Stimulated activated CD8-positive, alpha-beta memory T cell treated with anti-CD3 and anti-CD28 coated beads, Interleukin-2, amount 100 ng/mL, for 1 hour (primary cell): ENCODE measurements at places on chromosomes 6 and 20.

GRCh38 chr6:131124336-131125071, 10.8 kb upstream of the AKAP7 start:
- no peak for DNase-seq

GRCh38 chr20:31693987-31694661, 28.5 kb downstream of the BCL2L1 start:
- no peak for DNase-seq

DNA sequence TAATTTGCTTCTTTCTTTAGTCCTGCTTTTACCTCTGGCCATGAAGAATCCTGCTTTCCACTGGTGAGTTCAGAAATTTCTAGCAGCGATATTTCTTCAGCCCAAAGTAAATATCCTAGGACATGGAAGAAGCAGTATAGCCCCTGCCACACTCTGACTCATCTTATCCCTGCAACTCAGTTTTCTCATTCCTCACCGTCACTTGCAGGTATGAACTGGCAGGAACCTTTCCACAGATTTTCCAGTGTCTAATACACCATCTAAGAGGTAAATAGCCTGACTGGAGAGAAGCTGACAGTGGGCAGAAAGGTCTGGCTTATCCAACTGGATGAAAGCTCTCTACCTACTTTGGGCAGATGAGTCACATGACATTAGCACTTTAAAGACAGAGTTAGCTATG, 816.7 kb upstream of the FLRT3 start:
- no peak for DNase-seq

DNA sequence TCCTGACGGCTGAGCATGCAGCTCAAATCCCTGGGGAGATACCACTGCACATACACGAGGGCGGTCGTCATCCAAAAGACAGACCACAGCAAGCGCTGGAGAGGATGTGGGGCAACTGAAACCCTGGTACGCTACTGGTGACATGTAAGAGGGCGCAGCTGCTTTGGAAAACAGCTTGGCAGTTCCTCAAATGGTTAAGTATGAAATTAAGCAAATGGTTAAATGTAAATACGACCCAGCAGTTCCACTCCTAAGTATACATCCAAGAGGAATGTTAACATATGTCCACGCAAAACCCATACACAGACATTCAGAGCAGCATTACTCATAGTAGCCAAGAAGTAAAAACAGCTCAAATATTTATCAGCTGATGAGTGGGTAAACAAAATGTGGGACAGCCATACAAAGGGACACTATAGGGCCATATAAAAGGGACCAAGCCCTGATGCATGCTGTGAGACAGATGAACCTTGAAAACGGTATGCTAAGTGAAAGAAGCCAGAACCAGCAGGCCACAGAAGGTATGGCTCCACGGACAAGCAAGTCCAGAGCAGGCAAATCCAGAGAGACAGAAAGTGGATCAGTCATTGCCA, 38.5 kb downstream of the RIPOR3 start:
- DNase-seq: no peak

GRCh38 chr20:2005831-2006426, 12.1 kb upstream of the PDYN start:
- DNase-seq: peak; percentile 33

- DNase-seq: no peak
These were observed 25.3 kb downstream of the CASS4 start for GRCh38 chr20:56437196-56437960.

GRCh38 chr6:162119341-162119740, 608.2 kb downstream of the PRKN start:
- DNase-seq: no peak

DNA sequence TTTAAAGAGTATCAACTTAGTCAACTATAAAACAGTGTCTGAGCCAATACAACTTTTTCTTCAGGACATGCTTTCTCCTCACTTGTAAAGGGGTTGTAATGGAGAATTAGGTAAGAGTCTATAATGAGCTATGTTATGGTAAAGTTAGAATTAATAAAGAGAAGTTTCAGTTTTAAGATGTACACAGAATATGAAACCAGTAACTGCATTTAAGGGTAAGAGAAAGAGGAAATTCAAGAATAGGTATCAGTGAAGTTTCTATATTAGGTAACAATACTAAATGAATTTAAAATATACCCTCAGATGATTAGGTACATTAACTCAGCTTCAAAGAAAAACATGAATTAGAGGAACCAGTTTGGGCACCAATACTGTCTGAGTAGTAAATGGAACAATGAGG, 1444.3 kb upstream of the ADGRB3 start:
- DNase-seq: no peak

DNA sequence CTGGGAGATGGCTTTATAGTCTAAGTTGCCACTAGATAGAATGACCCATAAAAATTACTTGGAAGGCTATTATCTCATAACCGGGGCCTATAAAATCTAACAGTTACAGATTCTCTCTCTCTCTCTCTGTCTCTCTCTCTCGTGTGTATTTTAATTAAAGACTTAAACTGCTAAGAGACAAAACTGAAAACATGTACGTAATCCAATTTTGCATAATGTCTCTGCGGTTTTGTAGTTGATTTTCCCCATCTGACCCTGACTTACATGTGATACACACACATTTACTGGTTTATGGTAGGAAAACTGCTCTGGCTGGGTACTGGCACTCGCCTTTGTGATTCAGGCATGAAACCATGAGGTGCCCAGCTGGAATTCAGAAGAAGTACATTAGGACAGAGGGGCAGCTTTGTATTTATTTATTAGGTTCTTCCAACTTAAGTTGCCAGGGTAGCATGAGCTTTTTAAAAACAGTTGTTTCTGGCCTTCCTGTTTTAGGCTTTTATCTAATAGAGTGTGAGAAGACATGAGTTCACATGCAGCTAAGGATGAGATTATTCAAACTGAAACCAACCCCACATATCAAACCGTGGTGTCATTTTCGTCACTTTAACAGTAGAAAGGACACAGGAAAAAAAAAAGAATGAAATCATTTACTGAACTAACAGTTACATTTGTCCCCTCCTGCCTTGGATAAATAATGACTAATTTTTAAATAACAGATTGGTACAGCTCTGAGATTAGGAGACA, 182.5 kb downstream of the GMPR start:
- DNase-seq: no peak

GRCh38 chr6:99393366-99393697, 663 bp downstream of the COQ3 start:
- no peak for DNase-seq

DNA sequence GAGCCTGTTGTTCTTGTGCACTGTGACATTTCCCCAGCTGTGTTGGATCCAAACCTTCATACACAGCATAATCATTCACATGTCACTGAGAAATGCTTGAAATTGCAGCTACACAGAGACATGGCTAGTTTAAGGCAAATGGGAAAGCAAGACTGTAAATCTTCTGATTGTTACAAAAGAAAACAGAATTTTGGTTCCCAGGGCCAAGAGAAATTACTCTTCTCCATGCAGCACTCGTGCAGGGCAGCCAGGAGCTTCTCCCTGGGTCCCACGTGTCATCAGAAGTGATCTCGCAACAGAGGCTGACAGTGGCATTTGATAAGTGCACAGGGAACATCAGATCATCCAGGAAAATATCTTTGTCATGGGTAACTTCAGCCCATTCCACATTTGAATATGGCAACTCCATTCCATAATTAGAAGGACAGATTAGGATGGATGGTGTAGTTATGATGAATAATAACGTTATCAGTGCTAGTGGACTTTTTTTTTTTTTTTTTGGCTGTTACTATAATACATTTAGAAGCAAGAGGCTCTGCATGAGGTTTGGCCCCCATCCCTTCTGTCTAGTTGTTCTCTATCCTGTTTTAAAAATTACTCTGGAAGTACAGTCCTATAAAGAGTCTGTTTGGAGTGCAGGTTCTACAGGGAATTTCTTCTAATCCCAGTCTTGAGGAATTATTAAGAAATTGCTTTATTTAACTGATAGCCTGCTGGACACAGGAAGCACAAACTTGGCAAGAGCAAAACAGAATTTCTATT, 571.0 kb upstream of the NOX3 start:
- DNase-seq: no peak

GRCh38 chr6:97819710-97820109, 536.7 kb upstream of the MMS22L start:
- DNase-seq: no peak

- no peak for DNase-seq
These were observed 75.1 kb downstream of the ZMYND8 start for GRCh38 chr20:47281376-47281775.

DNA sequence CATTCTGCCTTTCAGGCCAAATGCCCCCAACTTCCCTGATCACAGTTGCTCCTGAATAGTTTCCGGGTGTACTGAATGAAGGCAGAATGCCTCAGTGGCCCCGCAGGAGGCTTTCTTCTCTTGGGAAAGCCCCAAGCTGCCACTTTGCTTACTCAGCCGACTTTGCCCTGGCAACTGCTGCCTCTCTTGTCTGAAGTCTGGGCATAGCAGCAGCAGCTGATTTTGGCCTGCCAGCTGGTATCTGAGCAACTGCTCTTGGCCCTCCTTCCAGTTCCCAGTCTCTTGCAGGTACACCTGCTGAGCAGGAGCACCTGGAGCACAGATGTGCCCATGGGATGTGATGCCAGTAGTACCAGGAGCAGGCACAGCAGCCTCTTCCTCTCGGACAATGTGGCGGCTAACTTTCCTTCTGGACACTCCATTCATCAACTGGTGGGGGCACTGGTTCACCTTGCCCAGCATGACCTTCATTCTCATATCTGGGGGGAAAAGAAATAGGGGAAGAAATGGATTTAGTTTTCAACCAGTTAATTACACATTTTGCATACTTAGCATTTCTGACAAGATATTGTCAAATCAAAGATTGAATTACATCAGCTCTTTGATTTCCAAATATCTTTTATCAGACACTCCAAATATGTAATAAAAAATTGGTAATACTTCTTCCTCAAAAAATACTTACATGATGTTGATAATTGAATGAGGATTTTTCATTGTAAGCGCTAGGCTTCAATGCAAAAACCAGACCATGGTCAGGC, 468.2 kb downstream of the PKHD1 start:
- DNase-seq: no peak

- DNase-seq: no peak
These were observed 274.1 kb downstream of the CLIC5 start for GRCh38 chr6:45741437-45742171.

GRCh38 chr20:60172346-60172984, 214.2 kb downstream of the CDH26 start:
- no peak for DNase-seq

- DNase-seq: no peak
These were observed 31.2 kb upstream of the RALGAPA2 start for GRCh38 chr20:20743511-20744169.

GRCh38 chr20:53001498-53002301, 29.5 kb downstream of the TSHZ2 start:
- no peak for DNase-seq

- DNase-seq: no peak
These were observed 53.8 kb downstream of the PHF3 start for GRCh38 chr6:63689421-63689820.

GRCh38 chr20:3183896-3184612, 10.7 kb upstream of the LZTS3 start:
- no peak for DNase-seq

DNA sequence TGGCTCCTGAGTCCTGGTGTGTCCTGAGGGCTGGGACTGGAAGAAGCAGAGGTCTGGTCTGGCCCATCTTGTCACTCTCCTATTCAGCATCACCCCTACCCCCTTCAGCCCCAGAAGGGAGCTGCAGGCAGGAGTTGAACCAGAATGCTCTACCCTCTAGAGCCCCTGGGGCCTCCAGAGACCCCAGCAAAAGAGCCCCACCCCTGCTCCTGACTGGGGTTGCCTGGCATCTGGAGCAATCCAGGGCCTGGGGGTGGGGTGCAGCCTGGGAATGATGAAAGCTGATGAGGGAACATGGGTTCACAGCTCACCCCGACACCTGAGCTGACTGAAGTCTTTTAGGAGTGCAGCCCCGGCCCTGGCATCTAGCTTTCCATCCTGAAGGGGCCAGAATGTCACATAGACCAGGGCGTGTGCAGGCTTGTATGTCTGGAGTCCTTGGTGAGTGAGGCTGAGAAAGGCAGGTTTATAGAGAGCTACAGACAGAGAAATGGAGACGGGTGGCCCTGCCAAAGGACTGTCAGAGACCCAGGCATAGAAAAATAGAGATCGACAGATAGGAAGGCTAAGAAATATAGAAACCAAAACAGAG, 12.2 kb downstream of the FGD2 start:
- DNase-seq: no peak

DNA sequence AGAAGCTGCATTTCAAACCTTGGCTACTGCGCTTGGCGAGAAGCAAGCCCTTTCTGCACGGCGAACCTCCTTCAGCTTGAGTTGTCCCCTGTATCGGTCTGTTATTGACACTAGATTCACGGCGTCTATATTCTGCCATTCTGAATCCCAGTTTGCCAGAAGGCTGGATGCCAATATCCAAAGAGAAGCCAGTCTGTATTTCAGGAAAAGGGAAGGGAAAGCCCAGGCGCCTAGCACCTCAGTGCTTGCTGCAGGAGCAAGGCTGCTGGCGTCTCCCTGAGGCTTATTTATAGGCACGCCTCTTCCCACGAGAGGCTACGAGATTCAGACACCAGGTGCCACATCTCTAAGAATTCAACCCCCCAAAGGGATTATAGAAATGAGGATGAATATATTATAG, 89.6 kb upstream of the CDH4 start:
- DNase-seq: no peak

DNA sequence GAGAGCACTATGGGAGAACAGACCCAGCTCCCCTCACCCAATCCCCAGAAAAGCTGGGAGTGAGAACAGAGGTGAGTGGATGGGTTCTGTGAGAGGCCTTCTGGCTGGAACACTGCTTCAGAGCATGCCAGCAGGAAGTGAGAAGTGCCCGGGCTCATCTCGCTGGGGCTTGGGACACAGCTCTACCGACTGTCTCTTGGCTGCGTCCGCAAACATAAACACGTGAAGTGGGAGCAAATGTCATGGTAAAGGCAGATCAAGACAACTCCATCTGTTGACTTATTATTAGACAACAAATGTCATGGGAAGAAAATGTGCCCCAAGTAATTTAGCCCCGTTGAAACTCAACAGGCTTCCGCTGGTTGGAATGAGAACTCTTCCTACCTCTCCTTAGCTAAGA, 25.9 kb downstream of the GNAS-AS1 start:
- DNase-seq: no peak

DNA sequence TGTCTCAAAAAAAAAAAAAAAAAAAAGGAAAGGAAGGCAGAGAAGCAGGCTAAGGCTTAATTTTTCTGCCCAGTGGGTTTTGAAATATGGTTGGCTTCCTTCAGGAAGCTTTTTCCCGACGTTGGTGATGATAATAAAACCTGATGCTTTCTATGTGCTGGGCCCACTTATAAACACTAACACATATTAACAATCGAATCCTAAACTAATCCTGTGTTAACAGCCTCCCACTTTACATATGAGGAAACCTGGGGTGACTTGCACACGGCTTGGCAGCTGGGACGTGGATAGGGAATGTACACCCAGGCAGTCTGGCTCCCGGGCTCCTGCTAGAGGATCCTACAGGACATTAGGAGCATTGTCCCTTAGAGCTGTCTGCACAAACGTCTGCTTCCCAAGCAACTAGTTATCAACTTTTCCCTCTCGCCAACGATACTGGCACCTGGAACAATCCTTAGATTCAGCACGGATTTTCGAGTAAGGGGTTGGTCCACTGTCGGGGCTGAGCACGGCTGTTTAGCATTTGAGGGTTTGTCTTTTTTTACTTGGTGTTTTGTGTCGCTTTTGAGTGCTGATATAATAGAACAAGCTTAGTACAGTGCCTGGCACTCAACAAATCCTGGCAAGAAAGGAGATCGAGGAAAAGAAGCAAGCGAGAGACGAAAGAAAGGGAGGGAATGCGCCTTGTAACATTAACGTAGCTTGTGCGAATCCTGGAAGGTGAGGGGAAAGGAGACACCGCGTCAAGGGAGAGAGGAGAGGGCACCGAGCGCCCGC, 622 bp upstream of the KIZ start:
- no peak for DNase-seq

- no peak for DNase-seq
These were observed 73.3 kb downstream of the ADGRG6 start for GRCh38 chr6:142374965-142375733.
